ENCODE measurements at places on chromosomes 3 and 15.

GRCh38 chr3:31176045-31176444, 281.6 kb upstream of the GADL1 start:
- no peak for DNase-seq

DNA sequence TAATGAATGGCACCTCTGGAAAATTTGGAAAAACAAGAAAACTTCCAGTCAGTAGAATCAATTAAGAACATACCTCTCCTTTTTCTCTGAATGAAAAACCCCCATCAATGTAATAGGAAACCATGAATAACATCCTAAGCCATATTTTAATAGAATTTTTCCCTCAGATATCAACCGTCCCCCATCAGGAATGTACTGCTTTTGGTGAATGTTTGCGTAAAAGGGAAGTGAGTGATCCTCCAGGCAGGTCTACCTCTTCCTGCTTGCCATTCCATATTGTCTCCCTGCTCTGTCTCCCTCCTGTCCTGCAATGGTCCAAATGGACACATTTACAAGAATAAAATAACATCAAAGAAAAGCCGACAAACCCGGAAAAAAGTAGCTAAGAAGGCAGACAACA, 30.8 kb downstream of the LAMP3 start:
- no peak for DNase-seq

DNA sequence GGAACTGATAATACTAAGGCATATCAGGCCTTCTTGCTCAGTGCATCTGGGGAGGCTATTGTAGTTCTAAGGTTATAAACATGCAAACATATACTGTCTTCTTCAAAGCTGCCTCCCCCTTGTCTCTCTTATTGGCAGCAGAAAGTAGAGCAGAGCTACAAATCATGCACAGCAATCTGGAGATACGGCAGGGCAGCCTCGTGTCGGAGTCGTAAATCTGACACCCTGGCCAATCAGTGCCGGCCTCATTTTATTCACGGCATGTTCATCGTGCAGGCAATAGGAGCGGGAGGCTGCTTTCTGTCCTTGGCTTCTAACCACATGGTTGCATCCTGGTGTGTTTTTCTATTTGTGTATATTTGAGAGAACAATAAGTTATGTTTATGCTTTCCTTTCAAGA, 300.2 kb upstream of the CNTN6 start:
- no peak for DNase-seq

DNA sequence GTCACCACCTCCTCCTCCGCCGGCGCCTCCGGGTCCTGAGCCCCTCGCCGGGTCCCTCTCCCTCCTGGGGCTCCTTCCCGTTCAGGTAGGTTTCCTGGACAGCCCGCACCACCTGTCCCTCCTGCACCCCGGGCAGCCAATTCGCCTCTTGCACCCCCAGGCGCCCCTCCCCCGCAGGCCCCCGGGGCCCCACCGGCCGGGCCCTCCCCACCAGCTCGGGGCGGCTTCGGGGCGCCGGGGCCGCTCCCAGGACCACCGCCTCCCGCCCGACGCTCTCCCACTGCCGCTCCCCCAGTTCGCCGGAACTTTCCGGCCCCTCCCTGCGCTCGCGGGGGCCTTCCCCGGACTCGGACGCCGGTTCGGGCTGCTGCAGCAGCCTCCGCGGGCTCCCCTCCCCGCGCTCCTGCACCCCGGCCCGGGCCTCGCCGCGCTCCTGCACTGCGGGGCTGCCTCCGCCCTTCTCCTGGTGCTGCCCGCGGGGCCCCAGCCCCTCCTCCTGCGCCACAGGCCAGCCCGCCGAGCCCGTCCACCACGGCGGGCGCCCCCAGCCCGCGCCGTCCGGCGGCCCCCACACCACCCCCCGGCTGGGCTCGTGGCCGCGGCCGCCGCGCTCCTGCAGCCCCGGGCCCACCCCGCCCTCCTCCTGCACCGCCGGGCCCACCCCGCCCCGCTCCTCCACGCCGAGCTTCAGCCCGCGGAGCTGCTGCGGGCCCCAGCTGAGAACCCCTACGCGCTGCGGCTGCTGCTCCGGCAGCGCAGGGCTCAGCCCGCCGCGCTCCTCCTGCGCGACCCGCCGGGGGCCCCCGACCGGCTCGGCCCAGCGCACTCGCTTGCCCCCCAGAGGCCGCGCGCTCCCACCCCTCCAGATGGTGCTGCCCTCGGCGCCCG, 587 bp upstream of the TNK2 start:
- DNase-seq, result no peak

GRCh38 chr3:83498361-83499016, 1460.3 kb upstream of the CADM2 start:
- no peak for DNase-seq

DNA sequence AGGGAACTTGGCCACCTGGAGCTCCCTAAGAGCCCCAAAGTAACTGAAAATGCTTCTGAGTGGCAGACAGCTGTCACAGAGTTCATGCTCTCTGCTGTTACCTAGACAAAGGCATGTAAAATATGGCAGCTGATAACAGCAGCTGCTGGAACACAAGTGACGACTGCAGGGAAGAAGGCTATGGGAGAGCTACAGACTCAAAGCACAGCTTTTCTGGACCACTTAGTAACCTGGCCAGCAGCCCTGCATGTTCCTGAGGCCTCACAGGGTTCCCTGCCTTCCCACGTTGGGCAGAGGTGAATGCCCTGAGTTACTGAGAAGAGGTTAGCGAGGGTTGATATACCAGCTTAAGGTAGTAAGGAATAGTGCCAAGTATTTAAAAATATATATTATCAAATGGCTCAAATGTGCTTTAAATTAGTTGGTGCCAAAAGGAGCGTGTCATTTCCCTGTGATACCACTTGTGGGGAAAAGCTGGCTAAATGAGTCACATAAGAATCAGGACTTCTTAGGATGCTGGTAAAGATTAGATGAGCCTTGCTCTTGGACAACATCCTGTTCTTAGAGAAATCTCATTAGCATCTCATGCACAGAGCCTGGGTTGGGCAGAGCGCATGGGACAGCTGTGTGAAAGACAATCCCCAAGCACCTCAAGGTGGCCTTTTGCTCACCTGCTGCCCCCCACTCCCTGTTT, 76.4 kb upstream of the SCN5A start:
- no peak for DNase-seq

GRCh38 chr3:40872258-40872920, 326.9 kb upstream of the CTNNB1 start:
- no peak for DNase-seq

GRCh38 chr3:194407423-194407822, 8.4 kb upstream of the GP5 start:
- DNase-seq, result no peak

DNA sequence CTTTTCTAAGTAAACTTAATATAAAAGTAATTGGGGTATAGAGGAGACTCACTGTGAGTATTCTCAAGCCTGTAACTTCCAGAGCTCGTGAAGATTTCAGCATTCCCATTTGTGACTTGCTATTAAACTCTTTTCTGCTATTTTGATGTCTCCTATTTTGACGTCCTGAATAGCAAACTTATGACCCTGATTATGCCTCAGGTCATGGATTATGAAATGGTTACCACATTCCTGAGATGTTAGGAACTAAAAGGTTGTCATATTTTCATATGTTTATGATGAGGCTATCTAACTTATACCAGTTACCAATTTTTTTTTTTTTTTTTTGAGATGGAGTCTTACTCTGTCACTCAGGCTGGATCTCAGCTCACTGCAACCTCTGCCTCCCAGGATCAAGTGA, 105.5 kb downstream of the ATG7 start:
- no peak for DNase-seq

DNA sequence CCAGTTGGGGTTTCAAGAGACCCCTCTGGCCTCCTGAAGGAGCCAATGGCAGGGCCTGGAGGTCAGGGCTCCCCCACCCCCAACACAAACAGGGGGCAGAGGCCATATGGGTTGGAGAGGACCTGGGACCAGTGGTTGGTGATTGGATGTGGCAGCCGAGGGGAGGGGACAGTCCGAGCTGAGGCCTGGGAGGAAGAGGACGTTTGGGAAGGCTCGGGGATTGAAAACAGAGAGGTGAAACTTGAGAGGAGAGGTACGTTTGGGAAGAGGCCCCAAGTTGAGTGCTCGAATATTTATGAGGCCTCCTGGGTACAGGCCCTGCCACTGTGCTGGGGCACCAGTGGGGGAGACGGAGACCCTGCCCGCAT, 53.7 kb downstream of the DNAJB8 start:
- no peak for DNase-seq

- DNase-seq, result no peak
These were observed 48.1 kb downstream of the IQSEC1 start for GRCh38 chr3:13025090-13025489.

DNA sequence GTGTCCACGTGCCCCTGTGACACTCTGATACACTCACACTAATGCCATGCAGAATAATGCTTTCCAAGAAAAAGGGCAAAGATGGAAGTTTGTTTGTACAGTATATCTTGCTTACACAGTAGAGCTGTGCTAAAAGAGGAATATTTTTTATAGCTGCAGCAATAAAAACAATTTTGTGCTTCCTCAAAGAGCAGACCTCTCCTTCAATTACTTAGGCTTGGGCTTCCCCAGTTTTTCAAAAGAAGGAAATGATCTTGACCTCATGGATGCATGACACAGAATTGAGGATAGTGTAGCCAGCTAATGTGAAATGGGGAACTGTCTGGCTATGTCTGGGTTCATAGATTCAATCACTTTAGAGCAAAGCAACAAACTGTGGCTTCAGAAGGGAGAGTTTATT, 137.4 kb downstream of the STT3B start:
- no peak for DNase-seq

- no peak for DNase-seq
These were observed 98.9 kb upstream of the SLC6A6 start for GRCh38 chr3:14303336-14304100.

- DNase-seq, result no peak
These were observed 1.7 kb upstream of the LINGO1 start for GRCh38 chr15:77634266-77634962.

DNA sequence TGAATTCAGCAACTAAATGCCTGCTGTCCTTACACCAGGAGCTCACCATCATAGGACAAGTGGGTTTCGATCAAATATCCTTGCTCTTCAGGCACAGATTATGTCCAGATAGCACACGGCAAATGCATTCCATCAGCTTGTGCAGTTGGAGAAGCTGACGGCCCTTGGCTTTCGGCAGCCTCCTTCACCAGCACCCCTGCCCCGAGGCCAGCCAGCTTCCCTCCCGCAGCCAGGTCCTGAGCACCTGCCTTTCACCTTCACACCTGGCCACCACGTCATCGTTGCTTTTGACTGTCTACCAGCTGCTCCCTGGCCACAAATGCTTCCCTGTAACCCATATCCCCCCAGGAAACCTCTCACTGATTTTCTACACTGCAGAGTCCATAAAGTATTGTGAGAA, 355.5 kb downstream of the OCA2 start:
- DNase-seq, result no peak

- DNase-seq, result no peak
These were observed 245.6 kb downstream of the CLSTN2 start for GRCh38 chr3:140180603-140181002.

DNA sequence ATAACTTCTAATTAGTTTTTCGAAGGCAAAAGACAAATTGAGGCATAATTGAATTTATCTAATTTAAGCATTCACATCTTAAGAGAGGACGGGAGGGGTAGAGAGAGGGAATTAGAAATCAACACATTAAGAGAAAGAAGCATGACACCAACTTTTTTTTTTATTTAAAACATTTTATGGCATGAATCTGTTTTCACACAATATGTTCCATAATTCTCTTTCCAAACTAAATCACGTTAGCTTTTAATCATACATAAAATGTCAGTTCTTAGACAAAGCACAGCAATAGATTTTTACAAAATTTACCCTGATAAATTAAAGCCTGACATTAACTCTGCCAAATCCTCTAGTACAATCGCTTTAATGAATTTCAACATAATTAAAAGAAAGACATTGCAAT, 600.8 kb upstream of the ROBO1 start:
- no peak for DNase-seq

GRCh38 chr3:106190296-106190695, 321.5 kb upstream of the CBLB start:
- DNase-seq, result no peak

DNA sequence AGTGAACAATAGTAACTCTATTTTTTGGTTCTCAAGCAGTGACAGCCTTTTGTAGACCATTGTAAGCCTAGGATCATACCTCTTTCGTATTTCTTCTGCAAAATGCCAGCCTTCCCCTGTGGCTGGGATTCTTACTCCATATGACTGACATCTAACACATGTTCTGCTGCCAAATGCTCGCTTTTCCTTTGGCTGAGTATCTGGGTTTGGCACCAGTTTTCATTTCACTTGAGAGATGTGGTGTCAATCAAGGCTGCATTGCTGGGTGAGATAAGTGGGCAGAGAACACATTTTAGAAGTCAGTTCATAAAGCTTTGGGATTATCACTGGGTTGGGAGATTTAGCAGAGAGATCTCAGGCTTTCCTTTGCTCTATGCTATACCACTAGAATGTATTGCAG, 514.7 kb upstream of the SGO1 start:
- DNase-seq, result no peak

- DNase-seq, result no peak
These were observed 204.8 kb downstream of the PDZRN3 start for GRCh38 chr3:73419942-73420341.

DNA sequence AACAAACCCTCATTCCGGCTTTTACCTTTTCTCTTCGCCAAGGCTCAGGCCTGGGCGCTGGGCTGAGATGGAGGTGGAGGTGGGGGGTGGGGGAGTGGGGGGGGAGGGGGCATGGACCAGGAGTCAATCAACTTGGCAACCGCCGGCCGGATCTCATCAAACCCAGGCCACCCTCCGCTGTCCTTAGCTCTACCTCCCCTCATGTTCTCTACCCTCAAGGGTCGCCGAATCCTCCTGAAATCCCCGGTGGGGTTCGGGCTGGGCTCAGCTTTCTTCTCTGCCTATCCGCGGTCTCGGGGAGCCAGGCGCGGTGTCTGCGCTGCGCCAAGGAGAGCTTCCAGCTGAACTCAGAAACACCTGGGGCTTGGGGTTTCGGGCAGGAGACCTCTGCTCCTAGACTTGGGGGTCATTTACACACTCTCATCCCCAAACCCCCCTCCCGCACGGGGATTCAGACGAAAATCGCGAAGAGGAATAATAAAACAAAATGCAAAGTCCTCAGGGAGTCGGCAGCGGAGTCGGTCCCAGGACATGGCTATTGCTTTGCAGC, 2.5 kb downstream of the ONECUT1 start:
- no peak for DNase-seq

GRCh38 chr3:12178091-12178820, 19.5 kb upstream of the TIMP4 start:
- DNase-seq, result no peak

DNA sequence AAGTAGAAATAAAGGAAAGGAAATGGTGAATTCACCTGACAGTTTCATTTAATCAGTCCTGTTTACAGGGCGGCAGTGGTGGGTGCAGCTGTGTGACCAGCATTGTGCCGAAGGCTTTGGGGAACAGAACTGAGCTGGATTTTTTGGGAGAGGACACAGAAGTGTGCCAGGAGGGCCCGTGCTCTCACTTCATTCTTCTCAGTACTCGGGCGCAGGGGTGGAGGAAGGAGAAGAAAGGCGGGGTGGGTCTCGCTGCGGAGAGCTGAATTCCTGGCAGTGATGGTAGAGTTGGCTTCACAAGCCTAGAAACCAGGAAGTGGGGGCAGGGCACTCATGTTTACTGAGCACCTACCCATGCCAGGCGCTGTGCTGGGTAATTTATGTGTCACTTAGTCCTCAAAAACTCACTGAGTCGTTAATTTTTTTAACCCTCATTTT, 64.6 kb downstream of the CRTC3 start:
- no peak for DNase-seq
